ENCODE measurements at places on chromosomes 4 and X. TPM values are rescaled to one million over a fixed set of nuclear protein-coding genes. Genes with fewer than 3 reads are reported as not detected.

LUZP4 gene
- not detected for total RNA-seq

- DNase-seq, result no peak
These were observed 315.4 kb upstream of the GRIA3 start for GRCh38 chrX:122868631-122869030.

FRMPD3 gene
- total RNA-seq, result 2.6 TPM

LINC00632 gene
- total RNA-seq, result 107 TPM

- no peak for DNase-seq
These were observed 371.4 kb upstream of the BOD1L1 start for GRCh38 chr4:13998850-13999445.

GRCh38 chrX:12973561-12974304 is 1.2 kb upstream of the TMSB4X start:
- no peak for DNase-seq

DNA sequence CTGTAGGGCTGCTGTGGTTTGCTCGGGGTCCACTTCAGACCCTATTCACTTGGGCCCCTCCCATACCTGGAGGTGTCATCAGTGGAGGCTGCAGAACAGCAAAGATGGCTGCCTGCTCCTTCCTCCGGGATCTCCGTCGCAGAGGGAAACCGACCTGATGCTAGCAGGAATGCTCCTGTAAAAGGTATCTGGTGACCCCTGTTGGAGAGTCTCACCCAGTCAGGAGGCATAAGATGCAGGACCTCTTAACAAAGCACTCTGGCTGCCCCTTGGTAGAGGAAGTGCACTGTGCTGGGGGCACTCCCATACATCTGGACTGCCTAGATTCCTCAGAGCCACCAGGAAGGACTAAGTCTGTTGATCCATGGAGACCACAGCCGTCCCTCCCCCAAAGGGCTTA is 296.9 kb downstream of the GRID2 start:
- DNase-seq, result no peak

PNMA5 gene
- not detected for total RNA-seq

DNA sequence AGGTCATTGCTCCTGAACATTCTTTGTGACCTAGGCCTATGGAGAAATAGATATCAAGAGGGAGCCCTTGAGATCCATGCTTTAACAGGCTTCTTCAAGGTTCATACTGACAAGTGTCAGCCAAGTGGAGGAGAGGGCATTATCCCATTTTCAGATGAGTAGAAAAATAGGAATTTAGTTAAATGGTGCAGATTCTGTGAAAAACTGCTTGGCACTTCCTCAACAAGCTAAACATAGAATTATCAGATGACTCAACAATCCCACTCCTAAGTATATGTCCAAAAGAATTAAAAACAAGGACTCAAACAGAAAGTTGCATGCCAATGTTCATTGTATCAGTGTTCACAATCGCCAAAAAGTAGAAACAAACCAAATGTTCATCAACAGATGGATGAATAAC is 43.8 kb upstream of the KCNIP4 start:
- no peak for DNase-seq

PAGE2 gene
- not detected for total RNA-seq

ETDB gene
- total RNA-seq, result not detected

DNA sequence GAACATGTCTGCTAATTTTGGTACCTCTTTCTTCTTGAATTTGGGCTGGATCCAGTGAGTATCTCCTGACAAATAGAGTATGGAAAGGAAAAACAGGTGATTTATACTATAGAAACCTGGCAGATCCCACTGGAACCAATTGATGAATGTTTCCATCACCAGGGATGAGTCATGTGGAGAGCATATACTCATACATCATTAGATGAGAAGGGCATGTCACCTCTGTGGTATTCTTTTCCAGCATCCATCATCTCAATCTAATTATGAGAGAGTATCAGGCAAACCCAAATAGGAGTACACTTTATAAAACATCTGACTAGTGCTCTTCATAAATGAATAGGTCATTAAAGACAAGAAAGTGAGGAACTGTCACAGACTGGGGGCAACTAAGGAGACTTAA is 90.7 kb downstream of the CLDN22 start:
- DNase-seq, result no peak
